ENCODE measurements at places on chromosomes 16 and 17.

DNA sequence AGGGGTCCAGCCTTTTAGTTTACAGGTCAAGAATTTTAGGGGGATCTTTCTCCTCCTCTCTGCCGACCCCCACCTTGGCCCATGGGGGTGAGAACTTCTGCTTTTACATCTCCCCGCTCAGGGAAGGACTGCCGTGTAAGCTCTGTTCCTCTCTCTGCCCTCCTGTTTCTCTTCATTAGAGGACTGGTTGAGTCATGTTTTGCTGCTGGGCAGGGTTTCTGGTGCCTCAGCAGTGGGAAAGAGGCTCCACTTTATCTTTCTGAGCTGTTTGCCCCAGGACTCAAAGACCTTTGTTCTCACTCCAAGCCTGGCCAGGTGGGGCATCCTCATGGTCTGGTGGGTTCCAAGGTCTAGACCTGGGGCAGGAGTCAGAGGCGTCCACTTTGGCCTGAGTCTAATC is 93.0 kb downstream of the UTP18 start:
- no peak for DNase-seq

DNA sequence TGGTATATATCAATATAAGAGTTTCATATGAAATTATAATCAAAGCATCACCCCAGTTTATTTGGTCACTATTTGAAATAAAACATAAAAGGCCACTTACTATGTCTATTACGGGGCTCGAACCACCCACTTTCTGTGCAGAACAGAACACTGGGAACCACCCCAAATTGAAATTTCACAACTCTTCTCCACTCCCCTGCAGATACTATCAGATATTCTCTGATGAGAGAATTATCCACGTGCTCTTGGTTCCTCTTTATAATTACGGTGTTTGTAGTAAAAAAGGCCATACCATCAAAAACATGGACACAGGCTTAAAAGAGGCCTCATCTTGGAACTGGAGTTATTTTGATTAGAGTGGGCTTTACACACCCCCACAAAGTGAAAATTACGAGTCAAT is 82.8 kb downstream of the WDR59 start:
- DNase-seq, result no peak

DNA sequence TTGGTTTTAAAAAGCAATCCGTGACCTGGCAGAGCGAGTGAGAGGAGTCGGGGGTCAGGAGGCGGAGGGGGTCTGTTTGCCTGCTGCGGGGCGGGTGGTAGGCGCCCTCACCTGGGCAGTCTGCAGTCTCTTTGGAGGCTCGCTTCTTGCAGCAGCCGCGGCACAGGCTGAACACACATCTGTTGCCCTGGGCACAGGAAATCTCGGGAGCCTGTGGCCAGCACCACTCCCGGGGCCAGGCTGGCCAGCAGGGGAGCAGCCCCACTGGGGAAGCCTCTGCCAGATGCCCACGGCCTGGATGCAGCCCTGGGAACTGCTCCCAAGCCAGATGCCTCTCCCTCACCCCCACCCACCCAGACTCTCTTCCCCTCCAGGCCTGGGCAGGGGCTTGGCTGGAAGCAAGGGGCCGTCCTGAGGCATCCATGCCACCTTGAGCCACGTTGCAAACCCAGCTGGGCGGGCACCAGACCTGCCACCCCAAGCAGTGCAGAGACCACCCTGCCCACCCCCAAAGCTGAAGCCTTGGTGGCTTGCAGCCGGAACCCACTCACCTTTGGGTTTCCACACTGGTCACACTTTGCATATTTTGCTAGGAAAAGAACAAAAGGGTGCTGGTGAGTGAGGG is 6.6 kb downstream of the GPS1 start:
- DNase-seq, result no peak

DNA sequence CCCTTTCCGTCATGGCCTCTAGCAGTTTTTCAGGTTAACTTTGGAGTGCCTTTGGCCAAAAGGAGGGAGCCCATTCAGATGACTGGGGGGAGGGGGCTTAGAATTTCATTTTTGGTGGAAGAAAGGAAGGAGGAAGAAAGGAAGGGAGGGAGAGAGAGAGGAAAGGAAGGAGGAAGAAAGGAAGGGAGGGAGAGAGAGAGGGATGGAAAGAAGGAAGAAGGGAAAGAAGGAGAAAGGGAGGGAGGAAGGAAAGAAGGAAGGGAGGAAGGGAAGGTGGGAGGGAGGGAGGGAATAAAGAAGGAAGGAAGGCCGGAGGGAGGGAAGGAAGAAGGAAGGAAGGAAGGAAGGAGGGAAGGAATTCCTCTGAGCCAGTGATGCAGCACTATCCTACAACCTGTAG is 25.7 kb downstream of the MMP15 start:
- no peak for DNase-seq

GRCh38 chr16:51569203-51569931 is 418.3 kb upstream of the SALL1 start:
- DNase-seq, result no peak

GRCh38 chr16:72590151-72590937 is 418.4 kb upstream of the PMFBP1 start:
- DNase-seq, result no peak

GRCh38 chr16:83356266-83356665 is 451.5 kb upstream of the HSBP1 start:
- DNase-seq, result peak; percentile 23

- no peak for DNase-seq
Observed at GRCh38 chr16:28623172-28623711, 13.4 kb upstream of the SULT1A1 start.

DNA sequence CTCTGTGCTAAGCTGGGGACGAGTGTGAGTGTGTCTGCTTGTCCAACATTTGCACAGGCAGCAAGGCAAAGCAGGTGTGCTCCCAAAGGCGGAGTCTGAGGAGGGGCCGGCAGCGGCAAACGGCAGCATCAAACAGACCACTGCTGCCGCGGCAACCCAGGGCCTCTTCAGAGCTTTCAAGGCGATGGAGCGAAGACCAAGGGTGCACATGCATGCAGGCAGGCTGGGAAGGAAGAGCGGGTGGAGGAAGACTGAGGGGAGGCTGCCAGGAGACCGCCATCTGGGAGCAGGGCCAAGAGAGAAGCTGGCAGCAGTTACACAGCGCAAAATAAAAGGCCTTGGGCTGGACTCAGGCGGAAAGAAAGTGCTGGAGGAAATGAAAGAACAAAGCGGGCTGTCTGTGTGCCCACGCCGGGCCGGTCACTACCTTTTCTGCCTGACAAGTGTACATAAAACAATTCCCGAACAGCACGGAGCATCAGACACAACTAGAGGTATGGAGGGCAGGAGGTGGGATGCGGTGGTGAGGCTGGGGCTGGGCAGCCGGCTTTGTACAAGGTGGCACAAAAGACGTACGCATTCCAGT is 8.5 kb downstream of the TIMM22 start:
- no peak for DNase-seq

DNA sequence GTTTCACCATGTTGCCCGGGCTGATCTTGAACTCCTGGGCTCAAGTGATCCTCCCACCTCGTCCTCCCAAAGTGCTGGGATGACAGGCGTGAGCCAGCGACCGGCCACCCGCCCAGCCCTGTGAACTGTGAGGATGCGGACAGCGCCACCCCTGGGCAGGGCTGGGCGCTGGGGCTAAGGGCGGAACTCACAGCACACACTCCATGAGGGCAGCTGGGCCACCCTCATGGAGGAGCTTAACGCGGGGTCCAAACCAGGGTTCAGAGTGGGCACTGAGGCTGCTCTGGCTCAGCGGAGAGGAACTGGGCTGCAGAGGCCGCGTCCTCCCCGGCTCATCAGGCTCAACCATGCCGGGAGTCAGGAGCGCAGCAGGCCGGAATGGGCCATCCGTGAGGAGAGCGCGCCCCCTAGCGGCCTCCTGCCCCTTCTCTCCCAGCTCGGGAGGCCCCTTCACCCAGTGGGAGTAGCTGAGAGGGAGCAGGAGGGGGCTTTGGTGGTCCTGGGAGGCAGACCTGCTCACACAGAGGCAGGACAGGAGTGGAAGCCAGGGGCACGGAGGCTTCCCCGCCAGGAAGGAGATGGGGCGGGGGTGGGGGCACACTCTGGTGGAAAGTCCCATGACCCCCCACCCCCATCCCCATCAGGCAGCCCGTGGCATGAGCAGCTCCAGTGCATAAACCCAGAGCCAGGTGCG is 13.8 kb downstream of the CORO7 start:
- peak; percentile 79 for DNase-seq

GRCh38 chr17:10733666-10734065 is 3.8 kb upstream of the TMEM220 start:
- DNase-seq, result no peak

DNA sequence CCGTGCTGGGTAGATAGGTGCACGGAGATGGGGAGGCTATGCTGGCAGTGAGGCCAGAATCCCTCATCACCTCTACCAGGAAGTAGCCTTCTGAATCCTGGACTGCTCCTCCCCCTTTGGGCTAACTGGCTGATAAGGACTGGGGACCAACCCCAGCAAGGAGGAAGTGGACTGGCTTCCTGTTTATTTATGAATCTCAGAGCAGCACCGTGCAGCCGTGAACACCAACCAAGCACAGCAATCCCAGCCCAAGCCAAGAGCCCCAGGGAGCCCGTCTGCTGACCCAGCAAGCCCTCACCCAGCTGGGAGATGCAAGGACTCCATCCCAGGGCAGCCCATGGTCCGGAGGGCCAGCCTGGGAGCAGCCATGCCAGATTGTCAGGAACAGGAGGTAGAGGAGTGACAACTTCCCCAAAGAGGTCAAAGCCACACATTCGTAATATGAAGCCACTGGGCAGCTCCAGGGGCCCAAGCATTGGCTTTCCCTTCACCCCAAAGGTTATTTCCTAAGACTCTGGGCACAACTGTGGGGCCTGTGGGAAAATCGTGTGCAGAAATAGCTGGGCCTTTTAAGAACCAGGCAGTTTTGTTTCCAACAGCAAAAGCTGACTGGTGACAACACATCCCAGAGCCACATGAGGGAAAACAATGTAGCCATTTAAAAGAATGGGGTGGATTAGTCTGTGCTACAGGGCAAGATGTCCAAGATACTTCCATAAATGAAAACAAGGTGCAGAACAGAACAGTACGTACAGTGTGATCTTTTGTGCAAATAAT is 23.9 kb downstream of the PHB1 start:
- no peak for DNase-seq

- peak; percentile 13 for DNase-seq
Observed at GRCh38 chr16:65967376-65967775, 399.1 kb upstream of the CDH5 start.

DNA sequence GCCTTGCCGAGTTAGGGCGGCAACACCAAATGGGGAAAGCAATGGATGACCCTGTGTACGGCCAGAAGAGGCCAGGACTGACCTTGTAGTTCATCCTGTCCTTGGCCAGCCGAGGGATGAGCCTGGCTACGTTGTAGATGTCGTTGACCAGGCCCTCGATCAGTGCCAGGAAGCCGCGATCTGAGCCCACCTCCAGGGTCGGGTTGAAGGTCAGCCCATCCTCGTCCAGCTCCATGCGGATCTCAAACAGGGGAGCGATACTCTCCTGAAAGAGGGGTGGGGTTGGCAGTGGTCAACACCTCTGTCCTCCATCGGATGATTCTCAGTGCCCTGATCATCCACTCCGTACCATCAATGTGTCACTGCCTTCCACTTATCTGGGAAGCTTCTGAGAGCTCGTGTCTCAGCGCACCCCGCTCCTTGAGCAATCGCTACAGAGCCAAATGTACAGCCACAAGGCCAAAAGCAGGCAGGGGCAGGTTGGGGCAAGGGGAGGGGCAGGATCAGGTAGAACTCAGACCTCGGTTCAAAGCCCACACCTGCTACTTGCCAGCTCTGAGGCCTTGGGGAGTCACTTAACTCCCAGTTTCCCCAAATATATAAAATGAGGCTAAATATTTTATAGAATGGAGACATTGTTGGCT is 39.9 kb downstream of the DNAH17 start:
- DNase-seq, result no peak

DNA sequence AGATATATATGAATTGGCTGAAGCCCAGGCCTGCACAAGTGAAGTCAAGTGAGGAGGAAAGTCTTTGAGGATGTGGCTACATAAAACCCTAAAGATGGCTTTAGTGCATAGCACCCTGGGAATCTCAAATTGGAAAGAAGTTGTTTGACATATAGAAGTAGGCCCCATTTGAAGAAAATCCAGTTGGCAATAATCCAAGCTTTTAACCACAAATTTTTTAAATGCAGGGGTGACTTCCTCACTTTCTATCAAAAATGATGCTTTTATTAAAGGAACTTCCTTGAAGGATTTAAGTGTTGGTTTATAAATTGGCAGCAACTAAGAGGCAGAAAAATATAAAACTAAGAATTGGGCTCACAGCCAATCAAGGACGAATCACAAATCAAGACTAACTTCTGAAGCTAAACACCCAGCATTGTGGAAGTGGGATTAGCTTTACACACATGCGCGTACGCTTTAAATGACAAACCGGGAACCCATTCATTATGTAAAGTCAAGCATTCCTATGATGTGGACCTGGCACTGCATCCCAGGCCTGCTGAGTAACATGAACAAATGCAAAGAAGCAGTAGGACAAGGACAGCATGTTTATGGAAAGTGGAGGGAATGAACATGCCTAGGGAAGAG is 63.3 kb downstream of the NOG start:
- no peak for DNase-seq

GRCh38 chr16:85332175-85332574 is 219.9 kb upstream of the CIBAR2 start:
- no peak for DNase-seq

GRCh38 chr17:7530023-7530900 is 18.6 kb upstream of the TNFSF12 start:
- no peak for DNase-seq

DNA sequence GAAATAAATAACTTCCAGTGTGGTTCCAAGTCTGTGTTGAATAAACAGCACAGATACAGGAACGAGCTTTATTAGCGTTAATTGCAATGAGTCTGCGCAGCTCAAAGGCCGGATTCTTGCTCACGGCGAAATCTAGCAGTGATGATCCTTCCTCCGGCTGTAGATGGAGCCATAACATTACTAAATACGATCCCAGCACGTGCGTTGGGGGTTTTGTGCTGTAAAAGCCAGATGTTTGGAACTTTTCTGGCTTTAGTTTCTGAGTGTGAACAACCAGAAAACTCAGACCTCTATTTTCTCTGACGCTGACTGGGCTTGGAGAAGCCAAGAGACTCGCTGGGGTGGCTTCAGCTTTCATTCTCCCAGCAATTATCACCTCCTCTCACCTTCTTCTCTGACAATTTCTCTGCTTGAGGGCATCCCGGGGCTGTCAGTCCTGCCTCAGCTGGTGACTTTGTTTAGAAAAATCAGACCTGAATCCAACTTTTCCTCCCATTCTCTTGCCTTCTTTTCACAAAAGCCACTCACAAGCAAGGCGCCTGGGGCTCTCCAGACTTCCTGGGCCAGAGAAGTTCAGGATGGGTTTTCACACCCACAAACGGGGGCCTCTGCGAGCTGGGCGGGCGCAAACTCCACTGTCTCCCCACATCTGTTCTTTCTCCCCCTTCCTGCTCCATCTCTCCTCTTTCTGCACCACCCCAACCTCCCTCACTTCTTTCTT is 47.1 kb upstream of the AKTIP start:
- DNase-seq, result peak; percentile 41

DNA sequence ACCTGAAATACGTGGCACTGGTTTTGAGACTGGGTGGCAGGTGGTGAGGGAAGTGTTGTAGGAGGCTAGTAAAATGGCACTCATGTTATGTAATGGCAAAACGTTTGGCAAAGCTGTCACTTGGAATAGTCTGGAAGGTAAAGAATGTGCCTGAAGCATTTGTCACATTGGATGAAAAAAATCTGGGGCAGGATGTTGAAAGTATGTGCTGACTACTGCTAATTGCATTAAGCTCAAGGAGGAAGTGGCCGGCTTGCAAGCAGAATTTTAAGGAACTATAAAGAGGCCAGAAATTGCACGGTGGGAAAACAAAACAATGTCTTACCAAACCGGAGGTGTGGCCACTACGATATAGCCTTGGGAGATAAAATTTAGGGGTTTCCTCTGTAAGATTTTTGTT is 26.6 kb upstream of the NLRP1 start:
- DNase-seq, result no peak

Measured in WERI-Rb-1 (cell line).